ENCODE measurements at places on chromosomes 7 and 10.

DNA sequence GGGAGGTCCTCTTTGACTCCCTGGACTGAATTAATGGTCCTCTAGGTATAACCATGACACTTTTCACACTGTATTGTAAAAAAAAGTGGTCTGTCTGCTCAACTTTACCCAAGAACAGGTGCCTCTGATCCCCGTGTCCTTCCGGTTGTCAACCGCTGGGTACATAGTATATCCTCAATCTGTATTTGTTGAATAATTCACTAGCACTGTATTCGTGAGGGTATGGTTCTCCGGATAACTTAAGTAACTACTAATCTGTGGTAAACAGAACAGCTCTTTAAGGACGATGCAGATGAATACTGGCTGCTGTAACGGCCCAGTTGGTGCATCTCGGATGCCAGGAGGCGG lies 472 bp upstream of the ADAM22 start:
- no peak for DNase-seq

DNA sequence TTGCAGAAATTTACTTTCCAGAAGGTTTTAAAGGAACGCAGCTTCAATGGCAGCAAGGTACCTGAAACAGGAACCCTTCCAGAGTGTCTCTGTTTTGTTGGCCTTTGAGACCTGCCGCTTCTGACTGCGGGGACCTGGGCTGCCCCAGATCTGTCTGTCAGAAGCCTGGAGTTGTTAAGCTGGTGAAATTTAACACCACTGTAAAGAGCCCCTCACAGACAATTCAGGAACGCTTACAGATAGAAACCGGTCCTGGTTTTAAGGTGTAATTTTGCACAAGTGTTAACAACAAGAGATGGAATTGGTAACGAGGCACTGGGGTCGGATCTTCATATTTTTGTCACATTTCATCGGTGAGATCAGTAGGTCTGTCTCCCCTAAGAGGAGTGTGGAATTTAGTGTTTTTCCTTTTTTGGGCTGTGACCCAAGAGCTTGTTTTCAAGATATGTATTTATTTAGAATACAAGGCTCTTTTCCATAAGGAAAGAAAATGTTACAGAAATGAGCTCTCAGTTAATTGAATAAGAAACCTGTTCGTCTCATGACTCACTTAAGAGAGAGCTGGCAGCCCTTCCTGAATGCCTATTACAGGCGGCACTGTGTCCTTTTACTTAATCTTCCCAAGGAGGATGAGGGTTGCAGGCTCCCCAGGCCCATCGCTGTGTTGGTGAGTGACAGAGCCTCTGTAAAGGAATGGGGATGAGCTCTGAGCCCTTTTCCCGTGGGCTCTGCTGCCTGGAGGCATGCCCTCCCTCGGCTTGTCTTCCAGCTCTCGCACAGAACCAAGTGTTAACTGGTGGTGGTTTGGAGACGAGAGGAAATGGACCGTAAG lies 168.7 kb downstream of the CUX1 start:
- no peak for DNase-seq

DNA sequence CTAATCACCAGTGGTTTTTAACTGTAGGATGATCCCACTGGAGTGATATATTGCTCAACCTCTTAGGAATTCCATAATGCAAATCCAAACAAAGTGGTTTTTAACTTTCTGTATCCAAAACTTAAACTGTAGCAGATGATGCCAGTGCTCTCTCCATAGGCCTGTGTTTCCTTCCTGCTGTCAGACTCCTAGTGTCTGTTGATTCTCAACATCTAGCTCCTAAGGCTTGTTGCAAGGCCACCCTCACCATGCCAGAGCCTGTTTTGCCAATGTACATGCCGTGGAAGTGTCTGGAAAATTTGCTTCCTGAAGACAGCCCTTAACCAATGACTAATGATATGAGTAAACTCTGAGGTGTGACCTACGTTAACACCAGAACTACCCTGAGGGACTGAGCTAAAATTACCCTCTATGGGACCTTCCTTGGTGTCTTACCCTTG lies 39.3 kb downstream of the C1GALT1 start:
- DNase-seq: no peak

DNA sequence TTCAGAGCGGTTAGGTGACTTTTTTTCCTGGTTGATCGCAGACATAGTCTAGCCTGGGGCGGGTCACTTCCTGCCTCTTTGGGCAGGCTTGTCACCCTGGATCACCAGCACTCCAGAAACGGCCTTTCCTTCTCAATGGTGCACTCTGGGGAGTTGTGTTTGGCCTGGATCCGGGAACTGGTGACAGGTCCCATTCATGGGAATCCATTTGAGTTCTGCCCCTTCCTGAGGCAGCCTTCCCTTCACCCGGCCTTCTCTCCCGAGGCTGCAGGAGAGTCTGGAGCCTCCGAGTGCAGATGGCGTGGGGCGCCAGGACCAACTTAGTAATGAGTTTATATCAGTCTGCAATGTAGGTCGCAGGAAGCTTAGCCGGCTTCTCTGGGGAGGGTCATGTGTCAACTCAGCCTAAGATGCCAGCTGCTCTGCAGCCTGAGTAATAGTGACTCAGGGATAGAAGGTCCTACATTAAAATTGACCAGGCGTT lies 54.2 kb downstream of the TACR2 start:
- DNase-seq: no peak

DNA sequence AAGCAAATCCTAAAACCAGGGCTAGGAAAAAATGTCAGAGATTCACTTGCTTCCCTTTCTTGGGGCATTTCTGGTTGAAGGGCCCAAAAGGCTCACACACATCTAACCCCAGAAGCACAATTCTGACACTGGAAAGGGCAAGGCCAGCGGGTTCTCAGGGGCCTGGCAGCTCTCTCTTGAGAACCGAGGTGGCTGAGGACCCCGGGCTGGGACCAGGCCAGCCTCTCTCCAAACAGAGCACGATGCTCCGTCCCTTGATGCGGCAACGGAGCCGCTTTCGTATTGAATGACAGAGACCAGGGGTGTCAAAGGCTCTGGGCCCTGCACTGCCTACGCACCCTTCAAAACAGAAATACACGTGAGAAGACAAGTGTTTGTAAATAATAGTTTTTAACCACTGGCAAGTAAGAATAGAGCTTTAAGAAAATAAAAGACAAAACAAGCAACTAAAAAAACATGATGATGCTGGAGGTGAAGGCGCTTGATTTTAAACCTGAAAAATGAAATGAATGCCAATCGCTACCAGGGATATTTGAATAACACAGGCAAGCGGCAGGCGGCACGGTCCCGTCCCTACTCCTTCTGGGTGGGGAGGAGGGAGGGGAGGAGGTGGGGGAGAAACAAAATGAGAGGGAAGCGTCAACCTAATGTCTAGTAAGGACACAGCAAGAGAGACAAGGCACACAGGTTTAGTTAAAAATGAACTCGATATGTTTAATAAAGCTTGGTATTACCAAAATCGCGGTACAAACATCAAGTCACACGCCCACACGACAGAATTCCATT lies 68.0 kb downstream of the SLC29A4 start:
- DNase-seq: no peak

DNA sequence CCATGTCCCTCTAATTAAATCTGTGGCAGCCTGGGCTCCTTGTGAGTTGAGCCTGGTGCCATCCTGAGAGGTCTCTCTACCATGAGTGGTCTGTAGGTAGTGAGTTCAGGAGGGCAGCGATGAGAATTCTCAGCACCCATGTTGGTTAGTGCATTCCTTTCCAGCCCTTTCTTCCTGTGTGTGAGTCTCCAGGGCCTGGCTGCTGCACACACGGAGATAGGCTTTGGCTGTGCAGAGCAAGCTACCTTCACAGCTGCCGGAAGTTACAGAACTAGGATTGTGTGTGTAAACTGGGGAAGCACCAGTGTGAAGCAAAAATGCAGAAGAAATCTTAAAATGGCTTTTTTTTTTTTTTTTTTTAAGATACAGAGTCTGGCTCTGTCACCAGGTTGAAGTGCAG lies 358.6 kb downstream of the PAXIP1 start:
- no peak for DNase-seq

All from common myeloid progenitor, CD34-positive (primary cell).